ENCODE measurements at places on chromosomes 16 and 17. TPM values are rescaled to one million over a fixed set of nuclear protein-coding genes. Genes with fewer than 3 reads are reported as not detected.

Gene XAF1
- 1.7 TPM for total RNA-seq

DNA sequence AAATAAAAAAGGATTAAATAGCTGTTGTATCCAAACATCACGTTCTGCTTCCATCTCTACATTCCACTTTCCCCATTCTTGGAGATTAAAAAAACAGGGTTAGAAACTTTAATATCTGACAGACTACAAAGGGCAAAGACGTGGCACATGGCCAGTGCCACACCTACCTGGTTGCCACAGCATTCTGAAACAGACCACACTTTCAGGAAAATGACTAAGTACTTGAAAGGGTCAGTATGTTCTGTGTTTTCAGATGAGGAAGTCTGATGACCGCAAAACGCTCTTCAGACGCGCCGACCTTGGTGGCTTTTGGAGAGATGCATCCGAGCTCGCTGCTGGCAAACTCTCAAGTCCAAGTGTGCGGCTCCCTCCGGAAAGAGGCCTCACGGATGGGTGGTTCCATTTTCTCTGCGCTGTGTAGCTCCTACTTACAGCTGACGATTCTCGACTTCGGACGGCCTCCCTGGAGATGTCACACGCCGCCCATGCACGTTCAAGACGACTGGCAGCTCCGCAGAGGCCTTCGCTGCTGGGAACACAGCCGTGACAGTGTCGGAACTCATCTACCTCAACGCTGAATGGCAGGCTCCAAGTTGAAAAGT, 15.5 kb downstream of the MAP1LC3B start:
- DNase-seq = no peak

- no peak for DNase-seq
Observed at GRCh38 chr16:84827131-84827574, 7.4 kb downstream of the CRISPLD2 start.

Gene ATXN2L
- total RNA-seq = 48.4 TPM

- no peak for DNase-seq
Observed at GRCh38 chr17:51653878-51654277, 393.5 kb downstream of the UTP18 start.

DNA sequence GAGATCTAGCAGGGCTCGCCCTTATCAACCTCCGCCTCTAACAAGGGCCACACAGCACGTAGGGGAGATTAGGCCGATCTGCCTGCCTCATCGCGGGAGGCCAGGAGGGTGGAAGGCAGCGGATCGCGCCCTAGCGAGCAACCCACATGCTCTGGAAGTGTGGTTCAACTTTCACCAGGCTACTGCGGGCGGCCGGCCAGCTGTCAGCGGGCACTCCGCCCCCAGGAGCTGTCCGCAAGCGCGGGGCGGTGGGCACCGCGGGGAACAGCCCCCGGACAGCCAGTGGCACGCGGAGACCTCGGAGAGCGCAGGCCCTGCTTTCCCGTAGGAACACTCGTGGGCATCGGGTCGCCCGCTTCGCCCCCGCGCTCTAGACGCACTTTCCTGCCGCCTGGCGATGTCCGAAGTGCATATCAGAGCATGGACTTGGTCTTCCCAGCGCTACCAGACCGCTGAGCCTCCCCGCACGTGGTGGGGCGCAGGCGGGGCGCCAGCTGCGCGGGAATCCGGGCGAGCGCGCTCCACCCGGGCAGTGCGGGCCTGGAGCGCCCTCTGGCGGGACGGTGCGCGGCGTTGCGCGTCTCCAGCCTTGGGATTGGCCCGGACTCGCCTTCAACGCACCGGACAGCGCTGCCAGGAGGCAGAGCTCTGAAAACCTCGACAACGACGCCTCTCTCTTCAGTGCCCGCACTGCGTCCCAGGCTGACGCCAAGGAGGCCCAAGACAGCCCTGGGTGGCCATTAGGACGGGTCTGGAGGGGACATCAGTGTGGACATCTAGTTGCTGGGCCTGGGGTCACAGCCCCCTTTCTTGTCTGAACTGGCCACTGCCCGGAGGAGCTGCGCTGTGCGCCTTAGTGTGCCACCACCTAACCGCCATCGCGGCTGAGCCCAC, 3.6 kb upstream of the ZNHIT3 start:
- DNase-seq = peak; percentile 54

GRCh38 chr17:28405632-28406472, at the start of gene SLC46A1:
TSS of gene SLC46A1 (minus strand) at chr17:28406212. CDS start at chr17:28406114, 98 bp downstream.
- DNase-seq = peak; percentile 28

GRCh38 chr17:55212880-55213279, 51.9 kb upstream of the HLF start:
- no peak for DNase-seq

Gene MYH11
- not detected for total RNA-seq

DNA sequence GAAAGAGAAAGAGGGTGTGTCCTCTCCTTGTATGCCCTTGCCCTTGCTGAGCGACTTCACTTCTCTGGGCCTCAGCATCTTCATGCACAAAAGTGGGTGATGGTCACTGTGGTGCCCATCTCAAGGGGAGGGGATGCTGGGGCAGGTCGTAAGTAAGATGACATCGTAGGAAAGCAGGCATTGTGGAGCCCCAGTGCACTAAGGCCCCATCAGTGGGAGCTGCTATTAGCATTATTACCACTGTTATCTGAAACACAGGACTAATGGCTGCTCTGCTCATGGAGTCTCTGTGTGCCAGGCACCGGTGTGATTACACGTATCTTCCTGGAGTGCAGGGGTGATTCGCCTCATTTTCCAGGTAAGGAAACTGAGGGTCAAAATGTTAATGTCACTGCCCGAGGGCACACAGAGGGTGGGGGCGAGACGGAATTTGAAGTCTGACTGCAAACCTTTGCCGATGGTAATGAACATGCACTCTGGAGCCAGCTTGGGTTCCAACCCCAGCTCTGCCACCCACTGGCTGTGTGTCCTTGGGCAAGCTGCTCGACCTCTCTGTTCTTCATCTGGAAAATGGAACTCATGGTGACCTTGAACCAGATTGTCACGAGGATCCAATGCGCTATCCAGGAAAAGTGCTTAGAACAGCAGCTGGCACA, 63.2 kb upstream of the GSE1 start:
- no peak for DNase-seq

- DNase-seq = no peak
Observed at GRCh38 chr17:55202896-55203295, 61.9 kb upstream of the HLF start.

Gene PDILT
- not detected for total RNA-seq

- no peak for DNase-seq
Observed at GRCh38 chr17:61362396-61362795, 37.2 kb upstream of the TBX2 start.

Gene TBC1D3C
- total RNA-seq = 0.33 TPM

Gene B4GALNT2
- not detected for total RNA-seq

Gene CNTNAP4
- not detected for total RNA-seq

DNA sequence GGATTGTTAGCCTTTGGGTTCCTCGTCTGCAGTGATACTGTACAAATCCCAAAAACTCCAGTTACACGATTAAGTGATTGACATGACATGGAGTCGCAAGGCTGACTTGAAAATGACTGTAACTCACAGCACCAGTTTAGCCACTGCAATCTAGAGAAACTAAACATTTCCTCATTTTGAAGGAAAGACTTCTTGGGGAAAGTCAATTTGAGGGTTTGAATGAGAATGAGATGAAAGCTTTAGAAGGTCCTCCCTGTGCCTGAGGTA, 4.8 kb downstream of the BANP start:
- DNase-seq = no peak

DNA sequence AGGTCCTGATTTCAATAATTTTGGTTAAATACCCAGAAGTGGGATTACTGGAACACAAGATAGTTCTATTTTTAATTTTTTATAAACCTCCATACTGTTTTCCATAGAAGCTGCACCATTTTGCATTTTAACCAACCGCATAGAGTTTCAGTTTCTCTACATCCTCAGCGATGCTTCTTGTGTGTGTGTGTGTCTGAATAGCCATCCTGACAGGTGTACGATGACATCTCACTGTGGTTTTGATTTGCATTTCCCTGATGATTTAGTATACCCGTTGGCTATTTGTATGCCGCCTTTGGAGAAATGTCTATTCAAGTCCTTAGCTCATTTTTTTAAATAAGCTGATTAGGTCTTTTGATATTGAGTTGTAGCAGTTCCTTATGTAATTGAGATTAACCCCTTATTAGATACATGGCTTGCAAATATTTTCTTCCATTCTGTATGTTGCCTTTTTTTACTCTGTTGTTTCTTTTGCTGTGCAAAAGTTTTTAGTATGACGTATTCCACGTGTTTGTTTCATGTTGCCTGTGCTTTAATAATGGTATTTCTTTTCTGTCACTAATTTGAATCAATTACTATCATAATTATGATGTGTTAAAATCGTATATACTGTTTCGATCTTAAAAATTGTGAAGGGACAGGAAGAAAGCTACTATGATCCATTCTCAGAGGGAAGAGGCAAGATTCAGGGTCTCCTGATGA, 227.2 kb upstream of the MON1B start:
- no peak for DNase-seq

DNA sequence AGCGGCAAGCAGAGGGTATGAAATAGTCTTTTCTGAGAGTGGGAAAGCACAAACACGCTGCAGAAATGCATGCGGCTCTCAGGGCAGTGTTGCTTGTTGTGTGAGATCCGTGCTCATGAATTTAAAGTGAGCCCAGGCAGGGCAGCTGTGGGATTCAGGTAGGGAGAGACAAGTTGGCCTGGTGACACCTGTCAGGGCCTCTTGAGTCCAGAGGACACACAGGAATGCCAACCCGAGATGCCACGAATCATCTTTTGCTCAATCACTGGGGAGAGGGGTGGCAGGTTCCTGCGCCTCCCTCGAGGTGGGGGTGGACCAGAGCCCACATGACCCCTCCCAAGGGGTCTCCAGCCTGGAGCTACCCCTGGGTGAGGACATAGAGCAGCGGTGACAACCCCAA, 211.9 kb downstream of the GSG1L start:
- DNase-seq = no peak

DNA sequence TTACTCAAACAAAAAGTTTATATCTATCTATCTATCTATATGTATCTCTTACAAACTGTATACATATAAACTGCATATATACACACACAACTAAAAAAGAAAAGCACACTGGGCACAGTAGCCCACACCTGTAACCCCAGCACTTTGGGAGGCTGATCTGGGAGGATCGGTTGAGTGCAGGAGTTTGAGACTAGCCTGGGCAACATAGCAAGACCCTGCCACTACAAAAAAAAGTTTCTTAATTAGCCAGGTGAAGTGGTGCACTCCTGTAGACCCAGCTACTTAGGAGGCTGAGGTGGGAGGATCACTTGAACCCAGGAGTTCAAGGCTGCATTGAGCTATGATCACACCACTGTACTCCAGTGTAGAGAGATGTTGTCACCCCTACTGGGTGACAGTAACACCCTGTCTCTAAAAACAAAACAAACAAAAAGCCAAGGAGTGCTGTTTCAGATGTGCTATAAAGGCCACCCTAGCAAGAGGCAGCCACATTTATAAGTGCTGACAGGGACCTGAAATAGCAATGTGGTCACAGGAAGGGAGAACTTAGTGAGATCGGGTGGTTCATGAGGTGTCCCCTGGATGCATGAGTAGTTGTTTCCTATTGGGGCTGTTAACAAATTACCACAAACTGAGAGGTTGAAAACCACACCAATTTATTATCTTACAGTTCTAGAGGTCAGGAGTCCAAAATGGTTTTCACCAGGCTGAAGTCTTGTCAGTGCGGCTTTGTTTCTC, 4.8 kb downstream of the CD2BP2 start:
- no peak for DNase-seq

Gene DYNLRB2
- not detected for total RNA-seq

DNA sequence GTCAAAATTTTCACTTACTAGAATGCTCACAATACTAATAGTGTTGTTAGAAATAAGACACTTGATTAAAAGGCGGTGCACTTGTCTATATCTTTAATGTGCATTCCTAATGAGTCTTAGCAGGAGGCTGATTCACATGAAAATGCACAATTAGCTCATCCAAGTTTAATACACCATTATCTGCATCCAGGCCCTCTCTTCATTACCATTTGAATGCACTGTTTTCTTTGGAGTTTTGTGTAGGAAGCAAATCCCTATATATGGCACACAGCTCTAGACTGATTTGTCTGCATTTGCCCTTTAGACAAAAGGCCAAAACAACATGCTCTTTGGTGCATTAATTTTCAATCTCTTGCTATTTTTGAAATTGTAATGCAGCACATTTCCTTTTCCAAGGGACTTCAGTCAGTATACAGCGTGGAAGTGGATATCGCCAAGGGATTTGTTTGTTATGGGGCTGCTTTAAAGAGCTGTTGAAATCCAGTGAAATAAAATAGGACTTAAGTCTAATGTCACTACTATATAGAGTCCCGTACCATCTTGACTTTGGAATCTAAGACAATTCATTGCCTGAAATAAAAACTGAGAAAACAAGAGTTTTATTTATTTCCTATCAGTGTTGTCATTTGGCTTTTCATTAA, 257.6 kb upstream of the CPHXL start:
- no peak for DNase-seq

DNA sequence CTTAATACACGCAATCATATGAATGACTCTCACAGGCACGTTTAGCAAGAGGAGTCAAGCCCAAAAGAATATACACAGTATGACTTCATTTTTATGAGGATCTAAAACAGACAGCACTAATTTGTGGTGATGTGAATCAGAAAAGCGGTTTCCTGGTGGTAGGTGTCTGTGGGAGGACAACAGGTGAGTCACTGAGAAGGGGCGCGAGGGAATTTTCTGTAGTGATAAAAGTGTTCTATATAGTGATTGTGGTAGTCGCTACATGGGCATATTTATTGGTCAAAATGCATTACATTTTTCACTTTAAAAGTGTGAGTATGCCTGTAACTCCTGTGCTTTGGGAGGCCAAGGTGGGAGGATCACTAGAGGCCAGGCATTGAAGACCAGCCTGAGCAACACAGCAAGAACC, 7.6 kb upstream of the TNRC6A start:
- no peak for DNase-seq
